ENCODE measurements at places on chromosomes 7 and 10. TPM values are rescaled to one million over a fixed set of nuclear protein-coding genes. Genes with fewer than 3 reads are reported as not detected.

Gene SAMD9
- total RNA-seq, result 5.9 TPM

Gene ZNF804B
- not detected for total RNA-seq

Gene GALNT17
- not detected for total RNA-seq

Gene DKK1
- 475 TPM for total RNA-seq

Gene PPP2R2D
- 27.7 TPM for total RNA-seq

Gene COL13A1
- total RNA-seq, result 0.40 TPM

Gene ATG9B
- 0.55 TPM for total RNA-seq

Gene KLF14
- not detected for total RNA-seq

Gene CYP26C1
- total RNA-seq, result not detected
